Right atrium auricular region (tissue), 2 donors: ENCODE measurements at places on chromosomes 13 and 19. TPM values are rescaled to one million over a fixed set of nuclear protein-coding genes. Genes with fewer than 3 reads are reported as not detected.

Gene CRX
- total RNA-seq, result not detected

Gene ZNF586
- 11.9 TPM for total RNA-seq

Gene SYCN
- total RNA-seq, result not detected

Gene PALM
- 64.9 TPM for total RNA-seq

Gene DEDD2
- 19.2 TPM for total RNA-seq

Gene RFXAP
- total RNA-seq, result 1.7 TPM

Gene ZNF324
- 5.9 TPM for total RNA-seq

Gene KIR3DL2
- not detected for total RNA-seq

Gene CCDC124
- 65.5 TPM for total RNA-seq

Gene SIGLEC7
- total RNA-seq, result 1.7 TPM

Gene FCAR
- 1.5 TPM for total RNA-seq

Gene CEACAM8
- total RNA-seq, result not detected

- DNase-seq, result no peak
Measured at GRCh38 chr13:22064854-22065620, 394.2 kb downstream of the FGF9 start.

GRCh38 chr19:45528149-45528743, 21.0 kb downstream of the VASP start:
- no peak for DNase-seq

- DNase-seq, result no peak
Measured at GRCh38 chr19:16069813-16070365, 6.4 kb upstream of the TPM4 start.

DNA sequence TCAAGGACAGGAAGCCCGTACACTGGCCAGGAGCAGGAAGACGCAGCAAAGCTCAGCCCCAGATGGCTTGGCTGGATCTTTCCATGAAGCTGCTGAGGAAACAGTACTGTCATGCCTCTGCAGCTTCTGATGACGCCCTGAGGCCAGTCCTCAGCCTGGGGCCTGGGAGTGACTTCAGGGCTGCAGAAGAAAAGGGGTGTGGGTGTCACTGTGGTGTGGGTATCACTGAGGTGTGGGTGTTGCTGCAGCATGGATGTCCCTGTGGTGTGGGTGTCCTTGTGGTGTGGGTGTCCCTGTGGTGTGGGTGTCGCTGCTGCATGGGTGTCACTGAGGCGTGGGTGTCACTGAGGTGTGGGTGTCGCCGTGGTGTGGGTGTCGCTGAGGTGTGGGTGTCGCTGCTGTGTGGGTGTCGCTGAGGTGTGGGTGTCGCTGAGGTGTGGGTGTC, 12.0 kb upstream of the GAS6 start:
- DNase-seq, result no peak

DNA sequence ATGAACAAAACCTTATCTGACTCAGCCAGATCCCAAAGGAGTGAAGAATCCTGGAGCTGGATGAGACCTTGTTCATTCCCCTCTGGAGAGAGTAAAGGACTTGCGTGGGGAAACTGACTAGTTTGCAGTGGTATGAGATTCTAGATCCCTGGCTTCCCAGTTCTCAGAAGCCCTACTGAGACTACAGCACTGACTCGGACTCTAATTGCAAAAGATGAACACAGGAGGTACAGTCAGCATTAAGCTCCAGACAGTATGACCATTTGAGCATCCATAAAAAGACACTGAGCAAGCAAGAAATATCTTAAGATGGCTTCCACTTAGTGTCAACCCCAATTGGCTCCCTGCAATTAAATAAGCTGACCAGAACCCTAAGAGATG, 6.8 kb downstream of the ZC3H4 start:
- DNase-seq, result no peak

GRCh38 chr19:7817801-7818200, 12.2 kb upstream of the EVI5L start:
- DNase-seq, result no peak

DNA sequence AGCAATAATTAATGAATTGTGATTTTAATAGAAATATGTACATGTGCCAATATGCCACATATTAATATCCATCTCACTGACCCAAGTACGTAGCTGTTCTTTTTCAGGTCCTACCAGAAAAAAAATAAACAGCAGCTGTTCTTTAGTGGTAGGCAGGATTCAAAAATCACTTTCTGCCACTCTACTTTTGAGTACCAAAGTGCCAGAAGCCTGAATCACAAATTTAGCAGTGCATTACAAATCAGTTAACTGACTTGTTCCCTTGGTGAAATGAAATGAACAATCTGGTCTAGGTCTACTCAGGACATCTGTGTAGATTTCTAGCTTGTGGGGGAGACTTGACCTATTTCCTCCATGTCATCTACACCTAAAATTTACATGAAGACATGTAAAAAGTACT, 775.5 kb upstream of the GPC6 start:
- no peak for DNase-seq

GRCh38 chr19:7520131-7521051, 2.0 kb upstream of the MCOLN1 start:
- DNase-seq, result no peak

GRCh38 chr13:56015919-56016318, 1124.8 kb upstream of the PRR20A start:
- no peak for DNase-seq

DNA sequence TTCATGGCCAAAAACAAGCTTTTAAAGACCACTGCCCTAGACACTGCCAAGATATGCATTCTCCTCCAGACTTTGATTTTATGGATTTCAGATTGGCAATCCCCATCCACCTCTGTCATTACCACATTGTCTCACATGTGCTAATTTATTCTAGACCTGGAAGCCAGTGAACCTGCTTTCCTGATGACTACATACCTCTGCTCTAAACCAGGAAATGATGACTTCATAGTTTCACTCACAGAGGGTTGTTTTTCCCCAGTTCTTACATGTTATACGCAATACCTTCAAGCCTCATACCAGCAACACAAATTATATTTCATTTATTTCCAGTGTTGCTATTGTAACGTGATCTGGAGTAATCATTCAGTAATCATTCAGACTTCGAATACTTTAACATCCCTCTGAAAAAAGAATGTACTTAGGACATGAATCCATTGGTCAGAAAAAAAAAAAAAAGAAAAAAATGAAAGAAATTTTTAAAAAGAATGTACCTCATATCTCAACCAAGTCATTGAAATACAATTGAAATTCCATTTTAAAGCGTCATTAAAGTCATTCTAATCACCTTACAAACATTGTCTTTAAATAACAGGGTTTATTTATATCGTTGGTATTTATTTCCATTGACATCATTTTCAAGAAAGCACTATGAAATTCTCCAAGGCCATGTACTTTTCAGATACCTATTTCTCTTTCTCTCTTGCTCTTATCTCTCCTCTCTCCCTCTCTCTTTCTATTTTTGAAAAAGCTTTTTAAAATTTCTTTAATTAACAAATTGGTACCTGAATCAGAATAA, 33.4 kb upstream of the KLF5 start:
- DNase-seq, result no peak

- DNase-seq, result no peak
Measured at GRCh38 chr19:53365899-53366493, 491 bp downstream of the ZNF525 start.

- DNase-seq, result no peak
Measured at GRCh38 chr13:101829484-101829883, 377.0 kb downstream of the ITGBL1 start.

DNA sequence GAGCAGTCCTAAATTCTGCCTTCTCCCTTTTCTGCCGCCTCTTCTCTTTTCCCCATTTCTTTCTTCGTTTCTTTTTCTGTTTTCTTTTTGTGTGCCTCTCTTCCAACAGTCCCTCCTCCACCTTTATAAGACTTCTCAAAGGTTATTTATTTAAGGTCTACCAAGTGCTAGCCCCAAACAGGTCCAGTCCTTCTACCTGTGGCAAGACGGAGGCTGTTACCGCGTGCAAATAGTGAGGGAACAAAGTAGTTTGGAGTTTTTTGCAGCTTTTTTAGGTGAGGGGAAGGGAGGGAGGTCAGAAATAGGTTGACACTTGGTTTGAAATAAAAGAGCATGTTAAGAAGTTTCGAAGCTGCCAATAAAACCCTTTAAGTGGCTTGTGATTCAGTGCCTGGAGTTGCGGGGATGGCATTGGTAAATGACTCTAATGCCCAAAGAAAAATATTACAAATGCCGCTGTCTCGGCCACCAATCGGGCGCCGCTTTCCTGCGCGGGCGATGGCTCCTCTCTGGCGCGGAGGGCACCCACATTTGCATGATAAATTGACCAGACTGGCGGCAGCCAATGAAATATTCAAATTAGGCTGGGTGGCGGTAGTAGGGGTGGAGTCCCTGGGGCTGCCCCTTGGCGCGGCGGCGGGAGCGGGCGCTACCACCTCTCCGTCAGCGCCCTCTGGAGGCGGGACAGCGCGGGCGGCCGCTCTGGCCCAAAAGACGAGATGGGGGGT, 7.5 kb upstream of the TSHZ3 start:
- no peak for DNase-seq

DNA sequence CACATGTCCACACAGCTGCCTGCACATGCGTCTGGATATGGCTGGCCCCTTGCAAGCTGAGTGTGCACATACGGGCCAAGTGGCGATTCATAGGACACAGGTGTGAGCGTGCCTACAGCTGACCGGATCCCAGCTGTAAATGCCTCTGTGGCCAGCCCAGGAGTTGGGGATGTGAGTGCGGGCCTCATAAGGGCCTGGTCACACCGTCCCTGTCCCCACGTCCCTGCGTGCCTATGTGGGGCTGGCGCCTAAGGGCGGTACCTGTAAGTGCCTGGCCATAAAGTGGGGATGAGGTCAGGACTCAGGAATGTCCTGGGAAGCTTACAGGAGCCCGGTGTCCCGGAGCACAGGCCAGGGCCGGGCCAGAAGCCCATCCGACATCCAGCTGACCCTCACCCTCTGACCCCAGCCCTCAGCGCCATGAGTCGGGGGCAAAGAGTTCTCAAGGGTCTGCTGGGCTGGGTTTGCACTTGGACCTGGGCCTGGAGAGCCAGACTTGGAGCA, 1.3 kb upstream of the ARHGAP45 start:
- no peak for DNase-seq

DNA sequence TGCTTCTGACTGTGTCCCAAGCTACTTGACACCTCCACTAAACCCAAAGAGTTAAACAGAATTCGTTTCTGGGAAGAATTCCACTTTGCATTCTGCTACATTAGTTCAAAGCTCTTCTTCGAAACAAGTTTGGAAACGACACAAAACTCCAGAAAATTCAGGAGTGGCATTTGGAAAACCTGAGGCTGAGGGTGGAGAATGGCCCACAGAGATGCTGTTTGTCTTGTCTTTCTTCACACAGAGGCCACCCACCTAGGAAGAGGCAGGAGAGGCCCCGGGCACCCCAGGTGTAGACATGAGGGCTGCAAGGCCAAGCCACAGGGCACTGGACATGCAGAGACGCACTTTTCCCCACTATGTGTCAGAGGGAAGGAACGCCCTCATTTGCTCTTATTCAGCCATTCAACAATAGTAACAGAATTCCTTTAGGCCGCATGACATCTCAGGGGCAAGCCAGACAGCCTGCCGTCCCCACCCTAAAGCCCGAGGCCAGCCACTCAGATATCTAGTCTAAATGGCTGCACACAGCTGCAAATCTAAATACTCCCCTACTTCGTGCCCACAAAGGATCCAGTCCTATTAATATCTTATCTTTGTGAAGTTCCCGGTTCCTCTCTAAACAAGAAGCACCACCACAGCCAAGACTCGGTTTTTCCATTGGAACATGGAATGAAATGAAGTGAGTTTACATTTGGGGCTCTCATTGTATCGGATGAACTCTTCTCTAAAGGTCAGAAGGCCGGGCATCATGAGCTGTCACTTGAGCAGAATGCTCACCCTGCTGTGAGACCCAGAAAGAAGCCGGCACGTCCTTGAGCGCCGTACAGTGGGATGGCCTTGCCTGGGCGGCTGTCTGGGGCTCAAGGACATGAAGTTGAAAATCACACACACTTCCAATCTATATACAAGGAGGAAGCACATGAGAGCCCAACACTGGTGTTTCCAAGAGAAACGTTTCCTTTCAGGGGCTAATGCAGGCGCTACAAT, 19.8 kb downstream of the COL4A1 start:
- peak; percentile 59 for DNase-seq

DNA sequence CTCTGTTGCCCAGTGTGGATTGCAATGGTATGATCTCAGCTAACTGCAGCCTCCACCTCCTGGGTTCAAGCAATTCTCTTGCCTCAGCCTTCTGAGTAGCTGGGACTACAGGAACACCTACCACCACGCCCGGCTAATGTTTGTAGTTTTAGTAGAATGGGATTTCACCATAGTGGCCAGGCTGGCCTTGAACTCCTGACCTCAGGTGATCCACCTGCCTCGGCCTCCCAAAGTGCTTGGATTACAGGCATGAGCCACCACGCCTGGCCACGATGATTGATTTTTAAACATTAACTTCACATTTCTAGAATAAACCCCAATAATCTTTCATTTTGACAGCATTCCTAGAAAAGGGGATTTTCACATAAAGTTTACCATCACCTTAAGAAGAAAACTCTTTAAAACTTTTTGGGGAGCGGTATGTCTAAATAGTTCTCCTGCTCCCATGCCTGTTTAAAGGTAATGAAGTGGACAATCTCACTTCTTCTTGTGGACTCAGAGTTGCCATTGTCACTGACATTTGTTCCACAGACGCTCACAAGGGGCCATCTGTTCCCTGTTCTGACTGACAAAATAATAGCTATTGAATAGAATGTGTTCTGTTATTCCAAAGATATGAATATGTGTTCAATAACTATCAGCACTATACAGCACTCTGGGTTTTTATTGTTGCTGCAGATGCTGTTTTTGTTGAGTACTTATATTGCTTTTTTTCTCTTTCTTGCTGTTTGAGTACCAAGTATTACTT, 66.1 kb upstream of the C1QTNF9B start:
- DNase-seq, result no peak

DNA sequence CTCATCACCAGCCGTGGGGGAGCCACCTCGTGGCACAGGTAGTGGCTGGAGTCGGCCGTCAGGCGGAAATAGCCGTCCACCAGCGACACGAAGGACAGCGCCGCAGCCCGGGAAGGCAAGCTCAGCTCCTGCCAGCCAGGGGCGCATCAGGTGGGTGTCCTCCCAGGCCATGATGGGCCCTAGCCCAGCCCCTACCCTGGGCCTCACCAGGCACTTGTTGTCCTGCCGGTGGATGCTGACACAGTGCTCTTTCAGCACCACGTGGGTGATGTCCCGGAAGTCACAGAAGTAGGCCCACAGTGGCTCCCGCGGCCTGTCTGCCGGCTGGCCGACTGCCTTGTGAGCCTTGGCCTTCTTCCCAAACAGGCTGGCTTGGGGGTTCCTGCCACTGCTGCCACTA, 15.7 kb downstream of the TYK2 start:
- no peak for DNase-seq

DNA sequence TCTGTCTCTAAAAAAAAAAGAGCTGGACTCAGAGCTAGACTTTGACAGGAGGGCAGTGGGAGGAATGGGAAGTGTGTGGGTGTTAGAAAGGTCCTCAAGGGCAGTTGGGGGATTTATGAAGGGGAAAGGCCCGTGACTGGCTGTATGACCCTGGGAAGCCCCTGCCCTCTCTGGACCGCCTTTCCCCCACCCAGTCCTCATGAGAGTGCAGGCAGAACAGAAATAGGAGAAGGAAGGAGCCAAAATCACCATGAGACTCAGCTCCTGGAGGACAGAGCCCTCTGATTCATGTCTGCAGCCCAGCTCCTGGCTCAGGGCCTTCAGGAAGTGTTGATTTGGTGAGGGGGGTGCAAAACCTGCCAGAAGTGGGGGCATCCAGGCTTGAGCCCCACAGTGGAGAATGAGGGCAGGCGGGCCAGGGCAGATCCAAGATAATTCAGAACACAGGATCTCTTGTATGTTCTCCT, 8.7 kb upstream of the SMG9 start:
- DNase-seq, result no peak

- peak; percentile 57 for DNase-seq
Measured at GRCh38 chr13:113853518-113854237, 10.2 kb downstream of the GAS6 start.

GRCh38 chr19:46192992-46193650, 36.4 kb upstream of the IGFL1 start:
- peak; percentile 80 for DNase-seq
